Hepatocyte (in vitro differentiated cells): ENCODE measurements at places on chromosomes 12 and 14. TPM values are rescaled to one million over a fixed set of nuclear protein-coding genes. Genes with fewer than 3 reads are reported as not detected.
A peak's percentile ranks its signal among the peaks of the same experiment; 100 is the strongest.

GRCh38 chr14:94769391-94770250, at the start of gene GSC:
Gene GSC, minus strand, starts transcription at chr14:94770113. Its CDS starts 98 bp downstream, at chr14:94770015.
- peak; percentile 54 for DNase-seq

GRCh38 chr14:32006263-32007110, 70.6 kb upstream of the ARHGAP5 start:
- DNase-seq, result peak; percentile 61

GRCh38 chr12:10554756-10555481, 49.2 kb downstream of the EIF2S3B start:
- DNase-seq, result no peak

DNA sequence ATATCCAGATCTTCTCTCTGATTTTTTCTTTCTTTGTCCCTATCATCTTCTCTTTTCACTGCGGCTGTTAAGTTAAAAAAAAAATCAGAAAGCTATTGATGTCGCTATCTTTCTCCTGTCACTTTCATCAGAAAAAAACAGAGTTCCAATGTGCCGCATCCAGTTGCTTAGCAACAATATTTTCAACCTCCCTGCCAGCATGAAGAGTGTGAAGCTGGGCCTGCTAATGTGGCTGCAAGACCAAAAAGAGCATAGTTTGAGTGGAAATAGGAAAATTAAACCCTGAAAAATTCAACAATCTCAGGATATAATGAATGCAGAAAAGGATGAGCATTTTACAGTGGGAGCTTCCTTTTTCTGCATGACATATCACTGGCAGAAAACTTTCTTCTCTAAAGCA, 1025.4 kb upstream of the LRFN5 start:
- DNase-seq, result no peak

- no peak for DNase-seq
These were observed 6.0 kb downstream of the GPR132 start for GRCh38 chr14:105059035-105059924.

DNA sequence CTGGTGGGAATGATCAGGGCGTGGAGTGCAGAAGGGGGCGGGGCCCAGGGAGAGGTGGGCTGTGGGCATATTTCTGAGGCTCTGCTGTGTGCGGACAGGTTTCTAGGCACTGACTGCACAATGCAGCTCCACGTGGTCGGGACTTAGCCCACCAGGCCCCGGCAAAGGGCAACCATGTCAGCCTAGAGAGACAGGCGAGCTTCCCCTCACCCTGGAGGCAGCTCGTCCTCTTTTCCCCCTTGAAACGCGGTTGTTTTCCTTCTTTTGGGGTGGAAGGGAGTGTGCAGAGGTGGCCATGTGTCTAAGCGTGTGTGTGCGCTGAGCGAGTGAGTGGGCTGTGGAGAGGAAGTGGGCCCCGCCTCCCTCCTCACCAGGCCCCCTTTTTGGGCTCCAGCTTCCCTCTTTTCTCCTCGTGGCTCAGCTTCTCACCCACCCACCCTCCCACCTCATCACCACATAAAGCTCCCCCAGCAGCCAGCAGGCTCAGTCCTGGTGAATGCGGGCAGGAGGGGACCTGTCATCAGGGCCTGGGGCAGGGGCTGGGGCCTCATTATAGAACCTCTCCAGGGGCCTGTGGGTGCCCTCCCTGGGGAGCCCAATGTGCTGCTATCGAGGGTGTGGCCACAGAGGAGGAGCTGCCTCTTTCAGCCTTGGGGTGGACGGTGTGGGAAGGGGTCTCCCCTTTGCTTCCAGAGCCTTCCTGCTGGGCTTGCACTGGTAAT, 22.0 kb downstream of the LRTM2 start:
- no peak for DNase-seq

DNA sequence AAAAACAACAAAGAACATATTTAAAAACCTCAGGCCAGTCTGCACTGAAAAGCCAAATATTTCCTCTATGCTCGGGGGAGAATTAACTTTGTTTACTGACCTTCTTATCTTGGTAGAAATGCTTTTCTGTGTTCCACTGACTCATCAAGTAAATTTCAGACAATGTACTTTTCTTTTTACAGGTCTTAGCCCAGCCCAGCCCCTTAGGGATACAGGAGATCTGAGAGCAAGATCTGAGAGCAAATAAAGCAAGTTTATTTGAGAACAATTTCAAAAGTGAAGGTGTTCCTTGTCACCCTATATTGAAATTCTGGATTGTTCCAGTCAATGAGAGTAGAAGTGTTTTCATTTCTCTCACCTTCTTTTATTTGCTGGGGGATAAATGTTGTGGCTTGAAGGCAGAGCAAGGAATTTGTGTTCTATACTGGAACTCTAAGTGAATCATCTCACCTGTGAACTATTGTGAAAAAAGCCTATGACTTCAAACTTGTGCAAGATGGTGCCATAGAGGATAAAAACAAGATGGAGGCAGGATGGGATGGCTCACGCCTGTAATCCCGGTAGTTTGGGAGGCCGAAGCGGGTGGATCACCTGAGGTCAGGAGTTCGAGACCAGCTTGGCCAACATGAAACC, 7.9 kb upstream of the GPRC5A start:
- peak; percentile 64 for DNase-seq

DNA sequence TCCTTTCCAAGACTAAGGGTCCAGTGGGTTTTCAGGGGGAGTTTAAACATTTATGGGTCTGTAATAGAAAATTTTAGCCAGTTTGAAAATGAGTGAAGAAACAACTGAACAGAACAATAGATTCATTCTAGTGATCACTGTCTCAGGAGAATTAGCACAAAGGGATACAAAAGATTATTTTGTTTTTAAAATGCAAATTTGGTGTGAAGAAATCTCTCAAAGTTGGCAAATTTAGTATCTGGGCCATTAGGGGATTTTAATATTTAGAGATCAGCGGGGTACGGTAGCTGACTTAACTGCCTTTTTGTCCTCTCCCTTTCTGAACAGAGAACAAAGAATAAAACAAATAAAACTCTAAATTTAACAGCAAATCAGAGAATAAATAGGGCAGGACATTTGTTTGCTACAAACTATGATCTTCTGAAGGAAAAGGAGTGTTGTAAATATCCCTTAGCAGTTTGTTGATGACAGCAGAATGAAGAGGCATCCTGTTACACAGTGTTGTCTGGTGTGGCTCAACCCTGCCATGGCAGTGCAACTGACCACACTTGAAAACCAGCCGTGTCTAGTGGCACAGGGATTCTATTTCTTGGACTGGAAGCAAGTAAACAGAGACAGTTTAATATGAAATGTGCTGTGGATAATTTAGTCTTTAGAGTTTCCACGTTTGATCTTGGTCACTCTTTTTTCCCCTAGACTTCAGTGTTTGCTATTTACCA, 46.3 kb upstream of the LRTM2 start:
- no peak for DNase-seq

DNA sequence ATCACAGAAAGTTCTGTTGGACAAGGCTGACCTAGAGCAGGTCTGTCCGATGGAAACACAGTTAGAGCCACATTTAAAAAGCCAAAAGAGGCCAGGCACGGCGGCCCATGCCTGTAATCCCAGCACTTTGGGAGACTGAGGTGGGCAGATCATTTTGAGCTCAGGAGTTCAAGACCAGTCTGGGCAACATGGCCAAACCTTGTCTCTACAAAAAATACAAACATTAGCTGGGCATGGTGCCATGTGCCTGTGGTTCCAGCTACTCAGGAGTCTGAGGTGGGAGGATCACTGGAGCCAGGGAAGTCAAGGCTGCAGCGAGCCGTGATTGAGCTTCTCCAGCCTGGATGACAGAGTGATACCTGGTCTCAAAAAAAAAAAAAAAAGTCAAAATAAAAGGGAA, 14.9 kb downstream of the UBE3B start:
- DNase-seq, result no peak

DNA sequence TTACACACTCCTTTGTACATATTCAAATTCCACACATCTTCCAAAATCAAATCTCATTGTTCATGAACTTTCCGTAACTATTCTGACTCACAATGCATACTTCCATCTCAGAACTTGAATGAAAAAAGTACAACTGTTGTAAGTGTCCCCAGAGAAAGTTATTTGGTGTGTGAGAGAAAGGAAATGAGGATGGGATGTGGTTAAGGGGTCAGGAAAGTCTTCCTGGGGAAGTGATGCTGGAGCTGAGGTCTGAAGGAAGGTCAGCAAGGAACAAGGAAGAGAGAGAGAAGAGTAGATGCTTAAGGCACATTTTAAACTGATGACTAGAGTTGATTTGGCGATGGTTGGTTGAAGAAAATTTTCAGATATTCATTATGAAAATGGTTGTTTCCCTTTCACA, 340.0 kb upstream of the STXBP6 start:
- no peak for DNase-seq

GRCh38 chr12:31773867-31774266, 45.0 kb upstream of the AMN1 start:
- DNase-seq, result peak; percentile 59

GRCh38 chr12:104796475-104796862, 161.6 kb downstream of the SLC41A2 start:
- no peak for DNase-seq

- no peak for DNase-seq
These were observed 14.7 kb upstream of the NCOR2 start for GRCh38 chr12:124582108-124582424.

GRCh38 chr12:28390206-28390605, 199.9 kb downstream of the CCDC91 start:
- no peak for DNase-seq

DNA sequence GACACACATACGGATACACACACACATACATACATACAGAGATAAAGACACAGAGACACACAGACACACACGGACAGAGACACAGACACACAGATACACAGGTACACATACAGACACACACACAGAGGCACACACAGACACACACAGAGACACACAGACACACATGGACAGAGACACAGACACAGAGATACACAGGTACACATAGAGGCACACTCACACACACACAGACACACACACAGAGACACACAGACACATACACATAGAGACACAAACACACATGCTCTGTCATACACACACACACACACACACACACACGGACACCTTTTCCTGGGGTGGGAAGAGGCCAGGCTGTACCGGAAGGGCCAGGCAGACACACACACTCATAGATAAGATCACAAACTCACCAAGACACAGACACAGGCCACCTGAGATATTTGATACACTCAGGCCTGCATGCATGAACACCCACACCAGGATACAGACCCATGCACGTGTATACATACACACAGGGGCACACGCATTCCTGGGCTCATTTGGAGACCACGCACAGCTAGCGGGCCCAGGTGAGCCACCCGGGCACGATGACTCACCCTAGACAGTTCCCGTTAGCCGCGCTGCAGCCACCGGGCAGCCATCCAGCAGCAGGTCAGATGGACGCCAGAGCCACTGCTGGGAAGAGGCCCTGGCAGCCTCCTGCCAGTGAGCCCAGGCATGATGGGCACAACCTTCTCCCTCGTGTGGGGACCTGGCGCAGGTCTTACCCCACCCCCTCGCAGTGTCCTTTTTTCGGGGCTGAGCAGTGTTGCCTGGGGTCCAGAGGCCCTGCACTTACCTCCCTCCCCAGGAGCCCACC, 1.8 kb upstream of the AHNAK2 start:
- peak; percentile 39 for DNase-seq

- no peak for DNase-seq
These were observed 49.4 kb downstream of the TPCN1 start for GRCh38 chr12:113270709-113271009.

- peak; percentile 59 for DNase-seq
These were observed 55.6 kb downstream of the TSPAN9 start for GRCh38 chr12:3132636-3133404.

- no peak for DNase-seq
These were observed 165.8 kb upstream of the SYT1 start for GRCh38 chr12:78698747-78699146.

- no peak for DNase-seq
These were observed 95.6 kb upstream of the NRXN3 start for GRCh38 chr14:78074561-78074960.

- no peak for DNase-seq
These were observed 10.0 kb downstream of the STAC3 start for GRCh38 chr12:57240926-57241401.

GRCh38 chr12:11307143-11307542, 3.1 kb downstream of the PRB4 start:
- DNase-seq, result no peak

DNA sequence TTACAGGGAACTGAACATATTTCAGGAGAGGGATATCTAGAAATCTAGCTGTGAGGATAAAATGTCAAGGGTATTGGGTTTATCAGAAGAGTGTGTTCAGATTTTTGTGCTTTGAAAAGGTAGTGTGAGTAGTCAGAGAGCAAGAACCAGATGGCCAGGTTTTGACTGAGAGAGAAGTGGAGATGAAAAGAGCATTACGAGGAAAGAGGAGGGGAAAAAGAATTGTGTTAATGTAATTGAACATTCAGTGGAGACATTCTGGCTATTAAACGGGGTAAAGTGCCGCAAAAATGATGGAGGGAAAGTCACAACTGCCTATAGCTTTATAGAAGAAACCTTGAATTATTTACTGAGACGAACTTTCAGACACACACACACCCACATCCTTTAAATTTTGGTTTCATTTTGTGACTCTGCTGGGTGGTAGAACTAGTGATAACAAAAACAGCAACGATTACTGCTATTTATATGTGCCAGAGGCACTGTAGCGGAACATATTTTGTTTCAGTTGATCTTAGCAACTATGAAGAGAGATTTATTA, 213.6 kb downstream of the ERC1 start:
- DNase-seq, result no peak

GRCh38 chr12:18246066-18246465, 15.3 kb upstream of the PIK3C2G start:
- no peak for DNase-seq

DNA sequence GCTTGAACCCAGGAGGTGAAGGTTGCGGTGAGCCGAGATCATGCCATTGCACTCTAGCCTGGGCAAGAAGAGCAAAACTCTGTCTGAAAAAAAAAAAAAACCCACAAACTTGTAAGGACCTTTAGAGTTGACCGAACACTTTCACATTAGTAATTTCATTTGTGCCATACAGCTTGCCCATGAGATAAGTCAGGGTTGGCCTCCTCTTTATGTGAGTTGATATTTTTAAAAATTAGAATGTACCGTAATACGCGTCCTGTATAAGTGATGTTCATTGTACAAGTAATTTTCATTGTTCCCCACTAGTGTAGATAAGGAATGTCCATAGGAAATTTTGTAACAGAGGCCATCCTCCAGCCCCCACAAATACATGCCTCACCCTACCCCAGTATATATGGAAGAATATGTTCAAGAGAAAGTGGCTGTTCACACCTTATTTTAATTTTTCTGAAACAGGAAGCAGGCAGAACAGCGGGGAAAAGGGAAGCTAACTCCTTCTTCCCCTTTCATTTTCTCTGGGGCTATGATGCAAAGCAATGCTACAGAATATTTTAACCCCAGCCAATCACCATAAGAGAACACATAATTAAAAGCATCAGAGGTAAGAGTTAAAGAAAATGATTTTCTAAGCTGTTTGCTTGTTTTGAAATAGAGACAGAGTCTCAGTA, 31.9 kb upstream of the HIF1A start:
- no peak for DNase-seq

- DNase-seq, result no peak
These were observed 291.9 kb downstream of the FUT8 start for GRCh38 chr14:65704437-65704836.

The LBHD2 gene
- total RNA-seq, result not detected in 2 replicates

The TSPAN8 gene
- 639 and 683 TPM in 2 replicates for total RNA-seq

The DCP1B gene
- 13.4 and 22.8 TPM in 2 replicates for total RNA-seq

The CLEC4A gene
- total RNA-seq, result not detected in 2 replicates

The PSME2 gene
- 62.7 and 75.5 TPM in 2 replicates for total RNA-seq

The RNASE1 gene
- 61.0 and 84.5 TPM in 2 replicates for total RNA-seq

The TMPRSS12 gene
- not detected in 2 replicates for total RNA-seq

The CDH24 gene
- total RNA-seq, result 6.7 and 6.9 TPM in 2 replicates

The PPP1R36 gene
- 0.20 and 0.23 TPM in 2 replicates for total RNA-seq

The MMAB gene
- total RNA-seq, result 46.6 and 66.6 TPM in 2 replicates

The SERPINA10 gene
- 19.1 and 23.0 TPM in 2 replicates for total RNA-seq

The CIT gene
- total RNA-seq, result 3.9 and 4.4 TPM in 2 replicates

The CLEC6A gene
- total RNA-seq, result not detected in 2 replicates

The RASSF8 gene
- 46.2 and 46.9 TPM in 2 replicates for total RNA-seq

The GPATCH2L gene
- total RNA-seq, result 52.9 and 60.5 TPM in 2 replicates

The KRT79 gene
- total RNA-seq, result 0.07 TPM in 1 of 2 replicates, not detected in the other
